Upper lobe of right lung (tissue), 1 donor: ENCODE measurements at places on chromosomes 1 and 21. TPM values are rescaled to one million over a fixed set of nuclear protein-coding genes. Genes with fewer than 3 reads are reported as not detected.
A peak's percentile ranks its signal among the peaks of the same experiment; 100 is the strongest.

DNA sequence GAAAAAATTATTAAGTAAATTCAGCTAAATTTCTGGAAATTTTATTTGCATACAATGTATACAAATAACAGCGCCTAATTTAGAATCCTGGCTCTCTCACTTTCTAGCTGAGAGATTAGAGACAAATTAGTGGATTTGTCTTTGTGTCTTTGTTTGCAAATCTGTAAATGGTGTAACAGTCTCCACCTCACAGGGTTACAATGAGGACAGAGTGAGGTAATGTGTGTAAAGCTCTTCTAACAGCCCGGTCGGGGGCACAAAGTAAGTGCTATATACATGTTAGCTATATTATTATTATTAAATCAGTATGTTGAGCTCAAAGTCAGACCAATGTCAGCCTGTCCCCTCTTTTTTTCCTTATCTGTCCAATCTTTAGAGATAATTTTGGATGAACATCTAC, 5.0 kb upstream of the ADAMTSL4 start:
- no peaks in the 10 kb centered on the region for H3K36me3 ChIP-seq
- peak overlapping the region; percentile 42 for H3K27ac ChIP-seq
- H3K4me3 ChIP-seq, result no peak overlapping the region
- no peaks in the 10 kb centered on the region for H3K27me3 ChIP-seq
- DNase-seq, result no peak

DNA sequence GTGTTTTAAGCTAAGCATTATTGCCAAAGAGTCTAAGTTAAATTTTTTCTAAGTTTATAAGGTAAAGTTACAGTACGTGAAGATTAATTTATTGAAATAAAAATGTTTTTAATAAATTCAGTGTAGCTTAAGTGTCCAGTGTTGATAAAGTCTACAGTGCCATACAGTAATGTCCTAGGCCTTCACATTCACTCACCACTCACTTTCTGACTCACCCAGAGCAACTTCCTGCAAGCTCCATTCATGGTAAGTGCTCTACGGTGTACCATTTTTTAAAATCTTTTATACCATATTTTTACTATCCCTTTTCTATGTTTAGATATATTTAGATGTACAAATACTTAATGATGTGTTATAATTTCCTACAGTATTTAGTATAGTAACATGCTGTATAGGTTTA, 173.2 kb downstream of the CACNA1E start:
- H3K4me1 ChIP-seq, result no peaks in the 10 kb centered on the region
- H3K27ac ChIP-seq, result no peak overlapping the region
- H3K36me3 ChIP-seq, result no peaks in the 10 kb centered on the region
- DNase-seq, result no peak
- H3K27me3 ChIP-seq, result no peaks in the 10 kb centered on the region

DNA sequence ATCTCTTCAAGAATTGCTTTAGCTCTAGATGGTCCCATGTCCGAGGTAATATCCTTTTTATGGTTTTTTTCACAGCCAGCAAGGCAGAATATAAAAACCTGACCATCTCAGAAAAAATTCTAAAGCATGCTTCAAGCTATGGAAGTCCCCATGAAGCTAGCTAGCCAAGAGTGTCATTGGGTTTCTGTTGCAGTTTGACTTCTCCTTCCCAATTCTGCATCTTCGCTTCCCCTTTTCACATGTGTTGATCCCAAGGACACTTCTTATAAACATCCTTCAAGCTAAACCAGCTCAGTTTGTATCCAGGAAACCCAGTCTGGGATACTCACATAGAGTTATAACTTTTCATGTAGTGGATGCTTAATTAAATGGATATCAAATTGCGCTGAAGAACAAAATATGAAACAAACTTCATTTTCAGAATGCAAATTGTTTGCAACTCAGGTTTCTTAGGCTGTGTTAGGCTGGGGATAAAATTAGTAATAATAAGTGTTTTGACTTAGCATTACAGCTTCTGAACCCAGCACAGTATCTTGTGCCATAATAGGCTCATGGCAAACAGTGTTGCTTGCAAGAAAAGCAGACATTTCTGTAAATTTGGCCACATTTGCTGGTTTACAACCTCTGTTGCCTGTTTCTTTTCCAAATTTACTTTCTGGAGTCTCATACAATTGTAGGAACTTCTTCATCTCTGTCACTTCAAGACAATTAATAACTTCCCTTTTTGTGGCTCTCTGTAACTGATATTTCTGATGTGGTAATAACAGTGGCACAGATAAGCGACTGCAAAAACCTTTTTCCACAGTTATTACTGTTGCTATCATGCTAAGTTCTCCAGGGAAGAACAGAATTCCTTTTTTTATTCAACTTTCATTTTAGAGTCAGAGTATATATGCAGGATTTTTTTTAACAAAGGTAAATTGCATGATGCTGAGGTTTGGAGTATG, 53.2 kb downstream of the NCAM2 start:
- no peaks in the 10 kb centered on the region for H3K4me1 ChIP-seq
- H3K36me3 ChIP-seq, result no peaks in the 10 kb centered on the region
- H3K27ac ChIP-seq, result no peak overlapping the region
- H3K4me3 ChIP-seq, result no peak overlapping the region

Gene CLCA4
- not detected for total RNA-seq

DNA sequence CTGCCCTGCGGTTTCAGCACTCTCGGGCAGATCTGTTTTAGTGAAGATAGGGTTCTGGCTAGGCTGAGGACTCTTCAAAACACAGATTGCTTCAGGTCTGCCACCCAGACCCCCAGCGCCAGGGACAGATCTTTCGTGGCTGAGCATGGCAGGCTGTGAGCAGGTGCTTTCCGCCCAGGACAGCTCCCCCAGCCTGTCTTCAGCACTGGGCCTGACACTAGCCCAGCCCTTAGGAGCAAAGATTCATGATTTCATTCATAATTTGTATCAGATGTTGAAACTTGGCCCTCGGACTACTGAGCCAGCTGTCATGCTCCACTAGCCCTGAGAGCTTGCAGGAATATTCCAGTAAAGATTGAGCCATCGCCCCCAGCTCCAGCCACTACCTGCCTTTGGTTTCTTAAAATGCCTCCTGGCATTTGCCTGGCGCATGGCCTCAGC, 5.9 kb downstream of the ADPRS start:
- no peak overlapping the region for H3K27ac ChIP-seq
- no peaks in the 10 kb centered on the region for H3K27me3 ChIP-seq
- peaks cover 49% of the 10 kb centered on the region for H3K36me3 ChIP-seq
- H3K4me3 ChIP-seq, result no peak overlapping the region
- DNase-seq, result peak; percentile 57

DNA sequence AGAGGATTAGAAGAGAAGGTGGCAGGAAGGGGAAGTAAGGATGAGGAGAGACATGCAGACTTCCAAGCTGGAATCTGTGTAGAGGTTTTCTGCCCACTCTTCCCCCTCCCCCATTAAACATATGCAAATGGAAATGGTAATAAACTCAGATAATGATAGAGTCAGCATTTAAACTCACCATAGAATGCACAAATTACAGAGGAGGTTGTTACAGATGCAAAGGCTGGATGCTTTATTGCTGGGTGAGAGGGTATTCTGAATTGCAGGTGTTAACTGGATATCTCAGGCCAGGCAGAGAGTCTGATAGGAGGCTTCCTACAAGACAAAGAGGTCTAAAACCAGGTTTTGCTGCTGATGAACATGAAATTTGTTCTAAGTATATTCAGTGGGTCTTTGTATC, 372.5 kb downstream of the SEC16B start:
- H3K36me3 ChIP-seq, result no peaks in the 10 kb centered on the region
- H3K4me1 ChIP-seq, result no peaks in the 10 kb centered on the region
- no peaks in the 10 kb centered on the region for H3K27me3 ChIP-seq
- no peak overlapping the region for H3K27ac ChIP-seq
- no peak for DNase-seq

DNA sequence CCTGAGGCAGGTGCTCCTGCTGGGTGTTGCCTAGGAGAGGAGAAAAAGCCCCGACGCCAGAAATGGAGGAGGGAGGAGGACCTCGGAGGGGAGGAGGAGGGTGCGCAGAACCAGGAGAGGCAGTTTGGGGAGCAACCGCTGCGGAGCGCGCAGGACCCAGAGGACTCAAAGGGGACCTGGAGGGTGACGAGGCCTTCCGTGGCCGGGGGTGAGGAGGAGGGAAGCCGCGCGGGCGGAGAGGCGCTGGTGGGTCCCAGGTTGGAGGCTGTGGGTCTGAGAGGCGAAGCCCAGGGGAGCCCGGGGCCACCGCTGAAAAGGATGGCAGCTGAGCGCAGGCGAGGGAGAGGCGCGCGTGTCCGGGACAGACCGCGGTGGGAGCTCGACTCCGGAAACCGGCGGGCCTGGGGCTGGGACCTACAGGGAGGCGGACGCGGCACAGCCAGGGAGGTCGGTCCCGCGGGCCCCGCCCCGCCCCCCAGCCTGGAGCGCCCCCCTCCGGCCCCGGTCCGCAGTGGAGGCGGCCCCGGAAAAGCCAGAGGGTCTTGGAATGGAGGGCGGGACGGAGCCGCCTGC, 15.1 kb downstream of the RNF223 start:
- H3K4me1 ChIP-seq, result peaks cover 21% of the 10 kb centered on the region
- no peaks in the 10 kb centered on the region for H3K36me3 ChIP-seq
- no peak for DNase-seq
- H3K27ac ChIP-seq, result no peak overlapping the region
- peak overlapping the region; percentile 52 for H3K4me3 ChIP-seq

DNA sequence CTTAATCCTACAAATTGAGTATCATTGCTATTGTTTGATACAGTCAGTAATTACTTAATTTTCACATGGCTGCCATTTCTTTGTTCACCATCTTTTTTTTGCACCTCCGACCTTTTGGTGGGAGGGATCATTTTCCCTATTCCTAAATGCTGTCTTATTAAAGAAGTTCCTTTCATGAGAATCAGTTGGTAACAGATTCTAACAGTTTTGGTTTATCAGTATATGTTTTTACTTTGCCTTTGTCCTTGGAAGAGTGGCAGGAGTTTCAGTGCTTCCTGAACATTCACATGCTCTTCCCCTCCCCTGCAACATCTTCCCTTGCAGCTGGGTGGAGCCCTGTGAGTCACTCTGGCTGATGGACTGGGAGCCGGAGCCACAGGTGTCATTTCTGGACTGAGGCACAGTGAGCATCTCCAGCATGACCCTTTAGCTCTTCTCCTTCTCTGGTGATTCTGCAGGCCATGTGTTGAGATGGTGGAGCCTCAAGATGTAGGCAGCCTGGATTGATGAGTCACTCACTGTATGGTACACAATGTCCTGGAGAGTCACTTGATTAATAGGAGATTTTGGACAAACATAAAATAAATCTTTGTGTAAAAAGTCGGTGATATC, 217.7 kb downstream of the URB2 start:
- no peaks in the 10 kb centered on the region for H3K4me1 ChIP-seq
- no peaks in the 10 kb centered on the region for H3K36me3 ChIP-seq
- H3K27ac ChIP-seq, result no peak overlapping the region

Gene PDE9A
- total RNA-seq, result 15.3 TPM

Gene LRRC53
- not detected for total RNA-seq

GRCh38 chr1:79745929-79746328, 739.4 kb upstream of the ADGRL4 start:
- H3K27ac ChIP-seq, result no peak overlapping the region
- no peaks in the 10 kb centered on the region for H3K27me3 ChIP-seq
- no peak overlapping the region for H3K4me3 ChIP-seq
- H3K36me3 ChIP-seq, result no peaks in the 10 kb centered on the region
- no peak for DNase-seq
- H3K4me1 ChIP-seq, result no peaks in the 10 kb centered on the region

DNA sequence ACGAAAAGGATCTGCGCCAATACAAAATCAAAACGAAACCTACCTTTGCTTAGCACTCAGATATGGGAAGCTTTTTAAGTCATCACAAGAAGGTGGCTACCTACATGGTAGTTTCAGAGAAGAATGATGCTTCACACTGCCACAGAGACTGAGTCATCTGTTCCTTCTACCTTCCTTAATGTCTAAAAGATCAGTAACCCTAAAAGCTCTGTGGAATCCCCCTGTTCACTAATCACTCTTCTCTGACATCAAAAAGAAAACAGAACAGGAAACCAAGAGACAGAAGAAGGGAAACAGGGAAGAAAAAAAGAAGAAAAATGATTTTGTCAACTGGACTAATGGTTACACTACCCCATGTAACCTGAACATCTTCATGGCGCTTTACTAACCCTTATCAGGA, 177.2 kb downstream of the SMYD3 start:
- no peak for DNase-seq
- no peaks in the 10 kb centered on the region for H3K27me3 ChIP-seq
- H3K27ac ChIP-seq, result no peak overlapping the region
- no peaks in the 10 kb centered on the region for H3K4me1 ChIP-seq

- H3K36me3 ChIP-seq, result no peaks in the 10 kb centered on the region
- H3K4me1 ChIP-seq, result no peaks in the 10 kb centered on the region
- H3K27ac ChIP-seq, result no peak overlapping the region
- DNase-seq, result no peak
- H3K4me3 ChIP-seq, result no peak overlapping the region
- no peaks in the 10 kb centered on the region for H3K27me3 ChIP-seq
These were observed 9.1 kb downstream of the INAVA start for GRCh38 chr1:200903793-200904192.

Gene PPIAL4G
- 0.20 TPM for total RNA-seq

GRCh38 chr1:43973981-43974442, 748 bp upstream of the ATP6V0B start:
- no peak for DNase-seq
- peak overlapping the region; percentile 95 for H3K27ac ChIP-seq
- no peaks in the 10 kb centered on the region for H3K27me3 ChIP-seq
- peak overlapping the region; percentile 94 for H3K4me3 ChIP-seq
- peaks cover 43% of the 10 kb centered on the region for H3K4me1 ChIP-seq

Gene HSPB7
- 10.7 TPM for total RNA-seq

DNA sequence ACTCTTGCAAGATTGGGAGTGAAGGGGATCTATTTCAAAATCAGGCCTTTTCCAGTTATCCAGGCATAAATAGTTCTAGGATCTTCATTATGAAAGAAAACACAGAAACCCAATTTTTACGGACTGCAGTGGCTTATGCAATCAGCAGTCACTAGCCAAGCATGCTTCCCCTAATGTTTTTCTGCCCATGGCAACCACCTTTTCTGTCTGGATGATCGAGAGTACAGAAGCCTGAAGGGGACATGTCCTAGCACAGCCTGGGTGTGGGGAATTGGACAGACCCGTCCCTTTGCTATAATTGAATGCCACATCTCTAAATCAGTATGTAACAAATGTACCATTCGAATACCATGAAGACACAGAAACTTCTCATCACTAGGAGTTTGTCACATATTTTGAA, 29.8 kb upstream of the NCAM2 start:
- H3K27me3 ChIP-seq, result no peaks in the 10 kb centered on the region
- DNase-seq, result no peak
- no peak overlapping the region for H3K27ac ChIP-seq
- no peak overlapping the region for H3K4me3 ChIP-seq
- H3K4me1 ChIP-seq, result no peaks in the 10 kb centered on the region

DNA sequence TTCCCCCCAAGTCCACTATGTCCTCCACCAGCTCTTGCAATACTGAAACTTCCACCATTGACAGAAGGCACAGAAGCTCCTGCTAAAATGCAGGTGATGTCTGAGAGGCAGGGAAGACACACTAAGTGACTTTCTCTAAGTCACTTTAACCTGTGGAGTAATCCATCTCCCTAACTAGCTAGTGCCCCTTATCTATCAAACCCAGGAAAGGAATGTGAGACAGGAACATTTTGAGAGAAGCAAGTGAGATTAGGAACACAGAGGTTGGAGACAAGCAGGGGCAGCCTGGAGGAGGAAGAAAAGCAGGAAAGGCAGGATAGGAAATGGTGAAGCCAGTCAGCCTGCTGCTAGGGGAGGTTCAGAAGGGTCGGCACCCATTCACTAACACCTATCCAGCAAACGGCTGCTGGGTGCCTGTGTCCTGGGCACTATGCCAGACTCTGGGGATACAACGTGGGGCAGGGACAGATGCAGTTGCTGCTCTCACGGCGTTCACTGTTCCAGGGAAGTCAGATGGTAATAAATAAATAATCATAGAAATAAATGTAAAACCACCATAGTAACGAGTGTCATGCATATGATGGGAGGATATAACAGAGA, 7.0 kb downstream of the GPA33 start:
- H3K4me3 ChIP-seq, result no peak overlapping the region
- DNase-seq, result no peak
- H3K27ac ChIP-seq, result no peak overlapping the region
- H3K27me3 ChIP-seq, result no peaks in the 10 kb centered on the region
- no peaks in the 10 kb centered on the region for H3K36me3 ChIP-seq
